ENCODE measurements at places on chromosomes 5 and 9. TPM values are rescaled to one million over a fixed set of nuclear protein-coding genes. Genes with fewer than 3 reads are reported as not detected.
A peak's percentile ranks its signal among the peaks of the same experiment; 100 is the strongest.

GRCh38 chr5:1786621-1787471, 12.8 kb downstream of the MRPL36 start:
- no peaks in the 10 kb centered on the region for H3K36me3 ChIP-seq
- H3K27me3 ChIP-seq: no peaks in the 10 kb centered on the region
- H3K4me1 ChIP-seq: peaks cover 15% of the 10 kb centered on the region
- DNase-seq: no peak

GRCh38 chr5:96012399-96012798, 50.7 kb upstream of the ELL2 start:
- no peaks in the 10 kb centered on the region for H3K36me3 ChIP-seq
- H3K27me3 ChIP-seq: no peaks in the 10 kb centered on the region
- H3K4me1 ChIP-seq: no peaks in the 10 kb centered on the region
- H3K4me3 ChIP-seq: no peak overlapping the region

GRCh38 chr9:135502873-135503321, 2.4 kb downstream of the MRPS2 start:
- DNase-seq: no peak
- no peak overlapping the region for H3K4me3 ChIP-seq
- H3K36me3 ChIP-seq: peaks cover 9% of the 10 kb centered on the region
- no peaks in the 10 kb centered on the region for H3K4me1 ChIP-seq
- no peak overlapping the region for H3K27ac ChIP-seq
- H3K27me3 ChIP-seq: no peaks in the 10 kb centered on the region

DNA sequence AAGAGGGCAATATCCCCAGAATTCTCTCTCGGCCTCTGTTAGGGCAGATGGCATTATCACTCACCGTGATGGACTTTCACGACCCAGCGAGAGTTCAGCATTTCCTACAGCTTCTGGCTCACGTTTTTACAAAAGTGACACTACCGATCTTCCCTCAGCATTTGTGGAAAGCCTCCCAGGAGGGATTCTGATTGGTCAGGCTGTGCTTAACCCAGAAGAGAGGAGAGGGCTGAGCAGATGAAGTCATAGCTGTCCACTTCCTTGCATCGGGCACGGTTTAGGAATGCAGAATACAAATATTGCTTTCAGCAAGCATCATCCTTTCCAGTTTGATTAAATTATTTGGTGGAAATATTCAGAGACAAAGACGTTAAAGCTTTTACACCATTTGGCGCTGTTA, 277.4 kb upstream of the MSX2 start:
- H3K4me3 ChIP-seq: no peak overlapping the region
- no peaks in the 10 kb centered on the region for H3K27me3 ChIP-seq
- no peak overlapping the region for H3K27ac ChIP-seq
- H3K36me3 ChIP-seq: no peaks in the 10 kb centered on the region
- DNase-seq: no peak

- H3K36me3 ChIP-seq: no peaks in the 10 kb centered on the region
- H3K4me1 ChIP-seq: peaks cover 29% of the 10 kb centered on the region
- peak; percentile 74 for DNase-seq
- peaks cover 29% of the 10 kb centered on the region for H3K27me3 ChIP-seq
- no peak overlapping the region for H3K27ac ChIP-seq
- H3K4me3 ChIP-seq: peak overlapping the region; percentile 55
Observed at GRCh38 chr9:137294681-137295237, 7.3 kb downstream of the NRARP start.

DNA sequence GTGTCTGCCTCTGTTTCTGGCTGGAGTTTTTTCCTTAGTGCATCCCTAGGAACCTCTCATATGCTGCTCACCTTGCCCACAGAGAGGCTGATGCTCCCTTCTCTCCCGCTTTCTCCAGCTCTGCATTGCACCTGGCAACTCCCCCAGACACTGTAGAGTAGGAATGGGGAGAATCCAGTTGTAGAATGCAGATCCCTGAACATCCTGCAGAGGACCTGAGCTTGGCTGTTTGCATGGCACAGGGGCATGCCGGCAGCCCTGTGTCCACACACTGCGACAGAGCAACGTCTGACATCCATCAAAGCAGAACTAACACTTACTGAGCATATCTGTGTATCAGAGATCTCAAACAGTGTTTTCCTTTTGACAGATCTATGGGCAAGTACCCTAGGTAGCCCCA, 19.9 kb downstream of the IDNK start:
- H3K4me3 ChIP-seq: no peak overlapping the region
- peak; percentile 17 for DNase-seq
- H3K36me3 ChIP-seq: no peaks in the 10 kb centered on the region
- H3K4me1 ChIP-seq: no peaks in the 10 kb centered on the region

- no peak for DNase-seq
- no peaks in the 10 kb centered on the region for H3K27me3 ChIP-seq
Observed at GRCh38 chr9:107219486-107220077, 63.5 kb upstream of the RAD23B start.

FOXD4L4 gene
- not detected for total RNA-seq

DNA sequence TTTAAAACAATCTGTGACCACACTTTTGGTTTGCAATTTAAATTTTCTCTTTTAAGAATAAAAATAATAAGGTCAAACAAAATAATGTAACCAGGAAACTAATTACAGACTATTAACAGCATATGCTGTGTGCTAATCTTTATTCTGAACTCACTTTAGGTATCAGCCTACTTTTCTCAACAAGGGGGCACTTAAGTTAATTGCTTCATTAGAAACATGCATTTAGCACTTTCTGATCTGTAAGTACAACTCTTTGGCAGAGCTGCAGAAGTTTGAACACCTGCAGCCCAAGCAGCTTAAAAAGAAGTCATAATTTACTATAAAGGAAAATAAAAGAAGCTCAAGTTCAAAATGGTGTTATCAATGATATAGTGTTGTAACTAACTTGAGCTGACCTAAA, 21.7 kb downstream of the XRCC4 start:
- H3K4me3 ChIP-seq: no peak overlapping the region
- no peaks in the 10 kb centered on the region for H3K36me3 ChIP-seq
- no peak for DNase-seq
- H3K27ac ChIP-seq: no peak overlapping the region

DCP2 gene
- total RNA-seq: 146 TPM

DNA sequence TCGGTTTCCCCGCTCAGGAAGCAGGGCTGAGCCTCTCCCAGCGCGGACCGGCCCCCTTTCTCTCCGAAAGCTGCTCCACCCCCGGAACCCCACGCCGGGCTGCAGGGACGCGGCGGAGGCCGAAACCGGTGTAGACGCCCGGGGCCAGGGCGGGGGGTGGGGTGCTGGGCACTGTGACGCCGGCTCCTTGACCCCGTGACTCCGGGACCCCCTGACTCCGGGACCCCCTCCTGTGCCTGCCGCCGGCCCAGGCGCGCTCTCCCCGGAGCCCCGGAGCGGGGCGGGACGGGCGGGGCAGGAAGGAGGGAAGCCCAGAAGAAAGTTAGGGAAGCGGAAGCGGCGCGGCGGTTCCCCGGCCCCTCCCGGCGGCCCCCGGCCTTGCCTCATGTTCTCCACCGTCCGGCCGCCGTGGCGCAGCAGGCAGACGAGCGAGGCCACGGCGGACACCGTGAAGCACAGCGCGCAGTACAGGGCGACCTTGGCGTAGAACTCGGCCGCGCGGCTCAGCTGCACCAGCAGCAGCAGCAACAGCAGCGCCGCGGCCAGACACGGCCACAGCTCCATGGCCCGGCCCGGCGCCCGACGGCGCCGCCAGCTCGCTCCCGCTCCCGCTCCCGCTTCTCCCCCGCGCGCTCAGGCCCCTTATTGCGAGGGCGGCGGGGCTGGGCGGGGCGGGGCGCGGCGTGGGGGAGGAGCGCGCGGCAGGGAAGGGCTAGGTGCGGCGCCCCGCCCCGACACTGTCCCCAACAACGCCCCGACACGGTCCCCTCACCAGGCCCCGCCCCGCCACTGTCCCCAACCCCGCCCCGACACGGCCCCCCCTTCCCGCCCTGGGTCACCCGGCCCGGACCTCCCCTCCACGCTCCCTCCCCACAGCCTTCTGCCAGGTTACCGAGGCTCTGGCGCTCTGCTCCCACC, at the start of gene AGPAT2:
Gene AGPAT2 (minus strand): TSS at position 664 of the 918 bp plus-strand sequence. CDS start 100 bp downstream, at position 564.
- H3K27ac ChIP-seq: no peak within 1 kb of the TSS
- peak within 1 kb of the TSS; percentile 75 for H3K4me3 ChIP-seq
- DNase-seq: peak; percentile 57
- H3K36me3 ChIP-seq: no peaks in the 10 kb centered on the region
- H3K27me3 ChIP-seq: no peaks in the 10 kb centered on the region

PDLIM4 gene
- total RNA-seq: 31.8 TPM

DAB2 gene
- total RNA-seq: 8.4 TPM

- H3K4me1 ChIP-seq: no peaks in the 10 kb centered on the region
- no peaks in the 10 kb centered on the region for H3K27me3 ChIP-seq
- no peaks in the 10 kb centered on the region for H3K36me3 ChIP-seq
Observed at GRCh38 chr5:32520356-32520755, 65.0 kb upstream of the SUB1 start.

DNA sequence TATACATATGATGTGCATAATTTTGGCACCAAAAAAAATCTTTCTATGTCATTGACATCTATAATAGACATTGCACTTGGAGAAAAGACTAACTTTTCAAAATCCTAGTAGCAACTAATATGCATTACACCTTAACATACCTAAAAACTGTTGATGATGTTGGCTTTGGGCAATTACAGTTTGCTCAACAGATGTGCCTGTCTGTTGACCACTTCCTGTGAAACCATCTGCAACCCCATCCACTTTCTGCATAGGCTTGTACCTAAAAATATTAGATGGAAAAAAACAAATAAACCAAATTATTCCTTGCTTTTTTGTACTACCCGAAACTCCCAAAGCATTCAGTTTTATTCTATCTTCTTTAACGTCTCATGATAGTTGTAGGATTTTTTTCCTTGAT, 248.6 kb downstream of the RFX3 start:
- no peak overlapping the region for H3K27ac ChIP-seq
- DNase-seq: no peak
- no peaks in the 10 kb centered on the region for H3K27me3 ChIP-seq
- H3K4me1 ChIP-seq: no peaks in the 10 kb centered on the region

OSMR gene
- total RNA-seq: 2.3 TPM

DNA sequence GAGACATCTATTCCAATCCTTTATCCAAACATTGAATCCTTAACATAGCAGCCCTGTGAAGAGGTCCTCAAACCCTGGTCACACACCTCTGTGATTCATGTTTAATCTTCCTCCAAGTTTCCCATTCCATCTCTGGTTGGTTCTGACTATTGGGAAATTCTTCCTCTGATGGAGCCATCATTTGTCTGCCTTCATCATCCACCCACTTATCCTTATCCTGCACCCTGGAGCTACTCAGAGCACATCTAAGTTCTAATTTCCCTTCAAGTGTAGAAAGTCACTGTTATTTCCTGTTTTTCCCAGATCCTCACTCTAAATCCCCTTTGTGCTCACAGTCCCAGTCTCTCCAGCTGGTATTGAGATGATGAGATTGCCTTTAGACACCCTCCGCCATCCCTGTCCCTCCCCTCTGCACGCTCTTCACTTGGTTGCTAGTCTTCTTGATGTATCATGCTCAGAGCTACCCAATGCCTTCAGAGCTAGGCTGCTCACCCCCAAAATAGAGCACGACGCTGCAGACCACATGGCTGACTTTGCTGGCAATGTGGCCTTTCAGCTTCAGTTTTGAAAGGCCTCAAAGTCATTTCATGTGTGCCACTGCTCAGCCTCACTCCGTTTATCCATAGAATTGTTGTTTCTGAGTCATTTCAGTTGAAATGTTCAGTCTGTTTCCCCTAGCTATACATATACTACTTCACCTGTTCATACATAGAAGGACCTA, 154.3 kb downstream of the PALM2AKAP2 start:
- no peak for DNase-seq
- no peaks in the 10 kb centered on the region for H3K27me3 ChIP-seq
- H3K4me3 ChIP-seq: no peak overlapping the region

DNA sequence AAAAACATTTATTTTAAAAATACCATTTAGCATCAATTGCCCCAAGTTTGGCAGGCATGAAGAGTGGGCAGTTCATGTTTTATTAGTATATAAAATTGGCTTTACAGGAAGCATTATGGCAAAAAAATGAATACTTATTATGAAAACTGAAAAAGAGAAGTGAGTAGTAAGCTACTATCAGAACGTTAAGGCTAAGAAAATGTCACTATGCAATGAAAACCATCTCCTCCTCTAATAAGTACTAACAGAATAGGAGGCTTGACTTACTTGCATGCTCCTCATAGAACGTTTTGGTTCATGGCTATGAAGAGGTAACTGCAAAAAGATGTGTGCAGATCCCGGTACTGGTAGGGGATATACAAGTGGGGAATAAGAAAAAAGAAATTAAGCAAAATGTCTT, 23.6 kb downstream of the TICAM2 start:
- no peaks in the 10 kb centered on the region for H3K4me1 ChIP-seq
- H3K4me3 ChIP-seq: no peak overlapping the region
- H3K27ac ChIP-seq: no peak overlapping the region
- DNase-seq: no peak

KCNV2 gene
- total RNA-seq: not detected

DNA sequence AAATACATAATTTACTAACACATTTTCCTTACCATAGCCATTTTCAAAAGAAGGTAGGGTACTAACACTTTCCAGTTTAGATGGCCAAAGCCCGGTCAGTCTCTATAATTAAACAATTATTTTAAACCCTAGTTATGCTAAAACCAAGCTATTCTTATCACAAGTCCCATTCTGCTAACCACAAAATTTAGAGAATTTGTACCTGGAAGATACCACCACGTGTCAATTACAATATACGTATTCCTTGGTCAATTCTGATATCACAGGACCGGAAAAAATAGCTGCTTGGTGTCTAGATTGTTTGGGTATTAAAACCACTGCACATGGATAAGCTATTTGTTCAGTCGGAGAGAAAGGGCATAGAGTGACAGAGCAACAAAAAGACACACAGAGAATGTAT, 18.9 kb upstream of the SKP1 start:
- no peak for DNase-seq
- no peak overlapping the region for H3K4me3 ChIP-seq
- H3K4me1 ChIP-seq: no peaks in the 10 kb centered on the region
- H3K27me3 ChIP-seq: no peaks in the 10 kb centered on the region
- no peak overlapping the region for H3K27ac ChIP-seq

DAPK1 gene
- total RNA-seq: 109 TPM

Data from GM23338 (cell line).